ENCODE measurements at places on chromosomes 6 and 20.

- DNase-seq: no peak
Measured at GRCh38 chr6:78340755-78341154, 526.6 kb upstream of the IRAK1BP1 start.

- no peak for DNase-seq
Measured at GRCh38 chr6:158757753-158758090, 61.4 kb downstream of the EZR start.

GRCh38 chr20:32208499-32209154 lies 947 bp downstream of the POFUT1 start:
- no peak for DNase-seq

DNA sequence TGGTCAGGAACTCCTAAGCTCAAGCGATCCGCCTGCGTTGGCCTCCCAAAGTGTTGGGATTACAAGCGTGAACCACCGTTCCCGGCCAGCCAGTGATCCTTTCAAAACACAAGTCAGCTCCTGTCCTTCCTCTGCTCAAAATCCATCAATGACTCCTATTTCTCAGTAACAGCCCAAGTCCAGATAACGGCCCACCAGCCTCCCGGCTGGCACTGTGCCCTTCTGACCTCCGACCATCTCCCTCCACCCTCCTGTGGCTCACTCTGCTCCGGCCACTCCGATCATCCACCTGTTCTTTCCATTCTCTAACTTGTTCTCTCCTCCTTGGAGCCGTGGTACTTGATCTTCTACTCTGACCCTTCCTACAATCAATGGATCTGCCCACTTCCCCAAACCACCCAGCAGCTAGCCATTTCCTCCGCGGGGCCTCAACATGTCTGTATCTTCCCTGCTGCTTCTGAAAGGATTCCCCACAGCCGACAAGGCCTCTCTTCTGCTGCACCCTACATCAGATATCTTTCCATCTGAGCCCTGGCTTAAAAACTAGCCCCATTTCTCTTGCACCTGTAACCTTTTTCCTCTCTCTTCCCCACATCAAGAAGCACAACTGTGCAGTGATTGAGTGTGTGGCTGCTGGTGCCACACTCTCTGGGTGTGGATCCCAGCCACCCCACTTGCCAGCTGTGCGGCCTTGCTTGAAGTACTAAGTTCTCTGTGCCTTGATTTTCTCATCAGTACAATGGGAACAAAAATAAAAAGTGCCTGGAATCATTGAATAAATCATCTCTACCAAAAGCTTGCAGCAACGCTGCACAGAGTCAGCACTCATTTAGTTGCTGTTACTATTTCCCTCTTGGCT lies 6.1 kb upstream of the ZMYND8 start:
- no peak for DNase-seq

DNA sequence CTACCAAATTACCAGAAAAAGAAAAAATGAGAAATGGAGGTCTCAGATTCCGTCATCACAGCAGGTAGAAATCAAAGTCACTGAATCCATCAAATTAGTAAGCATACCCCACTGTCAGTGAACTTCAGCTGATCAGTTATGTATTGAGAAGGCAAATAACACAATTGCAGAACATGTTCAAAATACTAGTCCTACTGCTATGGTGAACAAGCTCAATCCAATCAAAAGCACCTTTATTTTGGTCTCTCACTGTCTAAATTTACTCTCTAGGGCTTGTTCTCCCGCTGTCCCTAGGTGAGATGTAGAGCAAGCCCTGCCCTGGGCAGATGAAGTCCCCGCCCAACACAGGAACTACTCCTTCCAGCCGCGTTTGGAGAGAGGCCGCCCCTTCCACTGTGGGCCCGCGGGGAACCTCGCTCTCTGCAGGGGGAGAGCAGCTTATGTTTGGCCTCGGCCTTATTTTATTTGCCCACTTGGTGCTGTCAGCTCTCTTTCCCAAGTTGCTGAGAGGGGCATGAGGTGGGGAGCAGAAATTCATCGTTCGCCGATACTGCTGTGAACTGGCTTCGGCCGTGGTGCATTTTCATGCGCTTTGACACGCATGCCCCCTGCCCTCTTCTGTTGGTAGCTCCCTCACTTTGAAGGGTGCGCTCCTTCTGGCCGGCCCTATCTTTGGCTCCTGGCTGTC lies 14.3 kb upstream of the MAP1LC3A start:
- no peak for DNase-seq

GRCh38 chr6:135025175-135025574 lies 29.4 kb downstream of the HBS1L start:
- DNase-seq: no peak

DNA sequence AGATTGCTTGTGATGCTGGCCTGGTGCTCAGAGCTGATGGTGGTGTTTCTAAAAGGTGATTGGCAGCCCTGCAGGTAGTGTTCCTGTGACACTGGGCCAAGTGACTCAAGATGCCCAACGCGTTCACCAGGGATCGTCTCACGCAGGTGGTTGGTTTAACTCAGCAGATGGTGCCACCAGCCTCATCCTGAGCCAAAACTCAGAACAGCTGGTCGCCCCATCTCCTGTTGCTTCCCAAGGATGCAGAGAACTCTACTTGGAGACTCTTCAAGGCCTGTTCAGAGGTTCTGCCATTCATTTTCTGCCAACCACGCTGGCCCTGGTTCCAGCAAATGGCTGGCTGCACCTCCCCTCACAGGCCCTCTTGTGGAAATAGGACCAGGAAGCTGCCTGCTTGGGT lies 394.4 kb downstream of the CDH26 start:
- DNase-seq: no peak

DNA sequence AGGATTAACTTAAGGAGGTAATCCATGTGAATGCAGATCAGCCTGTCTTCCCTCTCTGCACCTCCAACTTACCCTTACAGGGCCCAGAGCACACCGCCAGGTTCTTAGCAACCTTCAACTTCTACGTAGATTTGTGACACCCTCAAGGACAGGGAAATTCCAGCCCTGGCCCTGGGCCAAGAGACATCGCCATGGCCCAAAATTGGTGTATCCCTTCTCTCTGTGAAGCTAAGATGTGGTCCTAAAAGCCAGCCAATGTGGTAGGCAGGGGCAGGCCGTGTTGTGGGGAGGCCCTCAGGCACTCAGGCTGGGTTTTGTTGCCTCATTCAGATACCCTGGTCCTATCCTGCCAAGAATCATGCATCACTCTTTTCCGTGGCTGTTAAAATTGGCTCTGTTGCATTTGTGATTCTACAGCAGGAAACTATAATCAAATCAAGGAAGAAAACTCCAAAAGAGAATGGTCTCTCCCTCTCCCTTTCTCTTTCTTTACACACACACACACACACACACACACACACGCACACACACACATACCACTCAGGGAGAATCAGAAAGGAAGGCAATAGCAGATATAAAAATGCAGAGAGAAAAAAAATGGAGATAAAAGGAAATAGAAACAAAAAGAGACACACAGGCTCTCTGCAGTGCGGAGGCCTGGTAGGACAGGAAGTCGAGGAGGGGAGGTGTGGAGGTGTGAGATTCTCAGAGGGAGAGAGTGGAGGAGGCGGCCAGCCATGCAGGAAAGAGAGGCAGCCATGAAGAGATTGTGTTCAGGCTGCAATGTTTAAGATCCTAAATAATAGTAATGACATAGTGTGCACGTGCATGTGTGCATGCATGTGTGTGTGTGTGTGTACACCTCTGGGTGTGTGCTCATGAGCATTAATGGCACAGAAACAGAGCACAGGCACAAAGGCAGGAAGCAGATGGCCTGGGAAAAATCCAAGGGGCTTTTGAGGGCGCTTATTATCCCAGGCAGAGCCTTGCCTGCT lies 201.8 kb upstream of the LRFN2 start:
- no peak for DNase-seq

DNA sequence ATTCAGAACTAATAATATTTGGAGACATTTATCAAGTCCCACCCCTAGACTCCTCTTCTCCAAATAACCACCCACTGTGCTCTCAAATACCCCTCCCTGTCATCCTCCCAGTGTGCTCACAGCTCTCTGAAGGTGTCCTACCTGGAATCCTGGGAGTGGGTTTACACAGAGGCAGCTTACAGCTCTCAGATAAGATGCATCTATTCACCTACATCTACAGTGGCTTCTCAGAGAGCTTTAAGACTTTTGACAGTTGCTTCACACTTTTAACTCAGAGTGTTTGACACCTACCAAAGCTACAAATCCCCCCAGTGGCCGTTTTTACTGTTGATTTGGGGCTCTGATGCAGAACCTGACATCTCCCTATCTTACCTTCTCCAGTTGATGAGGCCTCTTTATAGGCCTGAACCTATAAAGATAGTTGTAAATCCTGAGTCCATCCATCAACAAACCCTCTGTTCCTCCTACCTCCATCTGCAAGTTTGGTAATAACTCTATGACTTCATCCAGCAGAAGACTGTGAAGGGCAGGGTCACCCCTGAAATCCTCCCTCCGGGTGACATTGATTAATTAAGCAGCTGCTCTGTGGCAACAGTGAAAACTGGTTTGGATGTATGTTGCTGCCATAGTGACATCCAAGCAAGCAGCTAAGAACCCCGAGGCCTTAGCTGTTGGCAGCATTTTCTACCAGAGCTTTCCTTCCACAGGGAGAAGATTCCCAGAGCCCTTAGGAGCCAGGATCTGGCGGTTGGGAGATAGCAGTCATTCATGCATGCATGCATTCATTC lies 226.1 kb upstream of the RREB1 start:
- no peak for DNase-seq

DNA sequence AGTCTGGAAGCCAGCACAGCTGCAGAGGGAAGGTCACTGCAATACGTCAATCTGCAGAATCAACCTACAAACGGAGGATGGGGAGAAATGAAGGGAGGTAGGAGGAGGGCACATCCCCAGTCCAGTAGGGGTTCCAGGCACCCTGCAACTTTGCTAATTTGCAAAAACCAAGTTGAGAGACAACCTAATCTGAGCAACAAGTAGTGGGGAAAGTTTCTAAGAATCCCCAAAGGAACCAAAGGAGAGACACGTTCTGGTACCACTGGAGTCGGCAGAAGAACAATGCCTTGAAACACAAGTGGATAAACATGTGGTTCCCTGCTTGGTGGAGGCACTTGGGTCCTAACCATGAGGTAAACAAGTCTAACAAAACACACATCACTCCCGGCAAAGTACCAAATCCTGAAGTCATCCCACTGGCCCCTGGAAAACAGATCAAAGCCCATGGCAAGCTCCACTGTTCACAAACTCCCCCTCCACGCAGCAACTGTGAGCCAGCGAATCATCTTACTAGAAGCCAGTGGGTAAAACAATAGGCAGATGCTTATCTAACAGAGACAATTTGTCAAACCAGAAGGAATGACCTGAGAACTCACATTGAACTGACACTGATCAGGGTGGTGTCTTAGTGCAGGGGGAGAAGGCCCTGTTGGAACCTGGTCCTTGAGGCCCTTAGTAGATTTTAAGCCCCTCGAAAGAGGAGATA lies 4.7 kb downstream of the MRPS18A start:
- no peak for DNase-seq

- DNase-seq: no peak
Measured at GRCh38 chr6:85130743-85131142, 319.1 kb upstream of the NT5E start.

DNA sequence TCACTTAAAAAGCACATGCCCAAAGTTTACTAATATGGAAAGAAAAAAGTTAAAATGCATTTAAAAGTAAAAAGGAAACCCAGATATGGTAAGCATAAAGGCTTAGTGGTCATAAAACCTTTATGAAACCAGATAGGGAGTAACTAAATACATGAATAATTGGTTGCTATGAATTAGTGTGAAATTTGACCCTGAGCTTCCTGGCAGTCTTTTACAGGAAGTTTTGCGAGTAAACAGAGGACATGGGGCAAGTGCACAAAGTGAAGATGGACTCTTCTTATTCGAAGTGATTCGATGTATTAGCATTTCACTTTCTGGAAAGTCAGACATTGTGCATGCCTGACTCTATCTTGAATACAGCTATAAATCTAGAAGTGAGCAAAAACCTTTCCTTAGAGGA lies 90.9 kb upstream of the MLIP start:
- DNase-seq: no peak

- no peak for DNase-seq
Measured at GRCh38 chr6:57116776-57117175, 26.8 kb downstream of the ZNF451 start.

GRCh38 chr6:122845916-122846612 lies 57.0 kb downstream of the SMPDL3A start:
- no peak for DNase-seq

DNA sequence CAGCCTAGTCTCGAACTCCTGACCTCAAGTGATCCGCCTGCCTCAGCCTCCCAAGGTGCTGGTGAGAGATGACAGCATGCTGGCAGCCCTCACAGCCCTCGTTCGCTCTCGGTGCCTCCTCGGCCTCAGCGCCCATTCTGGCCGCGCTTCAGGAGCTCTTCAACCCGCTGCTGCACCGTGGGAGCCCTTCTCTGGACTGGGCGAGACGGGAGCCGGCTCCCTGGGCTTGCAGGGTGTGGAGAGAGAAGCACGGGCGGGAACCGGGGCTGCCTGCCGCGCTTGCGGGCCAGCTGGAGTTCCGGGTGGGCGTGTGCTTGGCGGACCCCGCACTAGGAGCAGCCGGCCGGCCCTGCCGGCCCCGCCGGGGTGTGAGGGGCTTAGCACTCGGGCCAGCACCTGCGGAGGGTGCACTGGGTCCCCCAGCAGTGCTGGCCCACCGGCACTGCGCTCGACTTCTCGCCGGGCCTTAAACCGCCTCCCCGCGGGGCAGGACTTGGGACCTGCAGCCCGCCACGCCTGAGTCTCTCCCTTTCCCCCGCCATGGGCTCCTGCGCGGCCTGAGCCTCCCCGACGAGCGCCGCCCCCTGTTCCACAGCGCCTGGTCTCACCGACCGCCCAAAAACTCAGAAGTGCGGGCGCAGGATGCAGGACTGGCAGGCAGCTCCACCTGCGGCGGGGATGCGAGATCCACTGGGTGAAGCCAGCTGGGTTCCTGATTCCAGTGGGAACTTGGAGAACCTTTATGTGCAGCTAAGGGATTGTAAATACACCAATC lies 31.5 kb upstream of the RANBP9 start:
- no peak for DNase-seq

GRCh38 chr6:127684501-127684900 lies 107.5 kb downstream of the C6orf58 start:
- DNase-seq: no peak

- no peak for DNase-seq
Measured at GRCh38 chr6:130362128-130362527, 3.7 kb upstream of the TMEM200A start.

DNA sequence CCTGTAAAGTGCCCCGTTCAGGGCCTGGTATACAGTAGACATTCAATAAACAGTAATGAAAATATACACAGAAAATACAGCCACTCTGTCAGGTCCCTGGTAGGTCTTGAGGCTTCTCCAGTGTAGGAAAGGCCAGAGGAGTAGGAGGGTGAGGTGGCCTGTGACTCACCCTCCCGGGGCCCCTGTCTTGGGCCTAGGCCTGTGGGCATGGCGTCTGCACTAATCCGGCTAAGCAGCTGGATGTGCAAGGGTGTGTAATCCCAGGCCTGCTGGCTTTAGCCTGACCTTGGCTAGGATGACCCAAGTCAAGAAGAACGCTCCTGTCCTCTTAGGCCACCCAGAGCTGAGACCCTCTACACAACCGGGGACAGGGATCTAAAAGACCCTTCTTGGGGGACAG lies 84.9 kb downstream of the KCNB1 start:
- no peak for DNase-seq

- no peak for DNase-seq
Measured at GRCh38 chr20:57417051-57417689, 26.0 kb downstream of the RBM38 start.
